Activated gamma-delta T cell (primary cell): ENCODE measurements at places on chromosomes 1 and 21.

GRCh38 chr21:37817242-37817641 lies 99.0 kb downstream of the KCNJ6 start:
- no peak for DNase-seq

DNA sequence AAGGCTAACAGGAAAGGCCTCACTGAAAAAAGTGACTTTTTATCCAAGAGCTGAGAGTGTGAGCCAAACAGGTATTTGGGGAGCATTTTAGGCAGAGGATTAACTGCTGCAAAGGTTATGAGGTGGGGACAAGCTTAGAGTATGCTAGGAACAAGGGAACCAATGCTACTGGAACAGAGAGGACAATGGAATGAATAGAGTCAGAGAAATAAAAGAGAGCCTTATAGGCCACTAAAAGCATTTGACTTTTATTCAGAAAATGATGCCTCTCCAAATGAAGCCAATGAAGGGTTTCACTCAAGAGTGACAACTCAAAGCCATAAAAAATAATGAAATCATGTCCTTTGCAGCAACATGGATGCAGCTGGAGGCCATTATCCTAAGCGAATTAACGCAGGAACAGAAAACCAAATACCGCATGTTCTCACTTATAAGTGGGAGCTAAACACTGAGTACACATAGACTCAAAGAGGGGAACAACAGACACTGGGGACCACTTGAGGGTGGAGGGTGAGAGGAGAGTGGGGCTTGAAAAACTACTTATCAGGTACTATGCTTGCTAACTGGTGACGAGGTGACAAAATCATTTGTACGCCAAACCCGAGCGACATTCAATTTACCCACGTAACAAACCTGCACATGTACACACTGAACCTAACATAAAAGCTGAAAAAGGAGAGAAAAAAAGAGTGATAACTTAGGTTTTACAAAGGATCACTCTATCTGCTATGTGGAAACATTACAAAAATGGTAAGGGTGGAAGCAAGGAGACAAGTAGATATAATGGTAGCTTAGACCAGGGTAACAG lies 11.1 kb downstream of the PTP4A2 start:
- DNase-seq = no peak

DNA sequence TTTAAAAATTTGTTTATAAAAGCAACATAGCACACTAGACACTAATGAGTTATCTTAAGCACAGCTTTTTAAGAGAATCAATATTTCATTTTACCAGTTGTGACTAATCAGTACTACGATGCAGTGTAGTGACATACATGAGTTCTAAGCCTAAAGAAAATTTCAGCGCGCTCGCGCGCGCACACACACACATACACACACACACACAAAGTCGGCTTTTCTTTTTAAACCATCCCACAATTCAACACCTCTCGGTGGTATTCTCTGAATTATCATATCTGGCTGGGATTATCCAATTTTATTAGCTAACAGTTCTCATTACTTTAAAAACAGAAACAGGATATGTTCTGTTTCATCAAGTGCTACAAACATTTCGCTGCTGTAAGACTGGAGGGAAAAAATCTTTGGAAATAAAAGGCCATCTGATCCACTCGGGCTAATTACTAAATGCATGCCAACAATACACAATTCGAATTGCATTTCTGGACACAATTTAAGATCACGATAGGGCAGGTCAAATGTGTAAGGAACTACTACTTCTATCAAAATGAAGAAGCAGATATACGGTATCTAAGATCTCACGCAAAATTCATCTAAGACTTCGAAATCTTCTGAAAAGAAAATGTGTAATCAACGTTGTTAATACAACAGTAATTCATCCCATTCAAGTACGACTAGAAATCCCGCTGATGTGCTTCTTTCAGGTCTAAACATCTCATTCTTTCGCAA lies 1.2 kb downstream of the TUT4 start:
- no peak for DNase-seq

- no peak for DNase-seq
These were observed 85.9 kb downstream of the USP24 start for GRCh38 chr1:55129194-55129728.

- no peak for DNase-seq
These were observed 26.9 kb upstream of the BACE2 start for GRCh38 chr21:41141031-41141457.

GRCh38 chr1:186420923-186421322 lies 40.0 kb downstream of the PDC start:
- no peak for DNase-seq

- DNase-seq = no peak
These were observed 201.1 kb downstream of the MATN1 start for GRCh38 chr1:30522031-30523004.

DNA sequence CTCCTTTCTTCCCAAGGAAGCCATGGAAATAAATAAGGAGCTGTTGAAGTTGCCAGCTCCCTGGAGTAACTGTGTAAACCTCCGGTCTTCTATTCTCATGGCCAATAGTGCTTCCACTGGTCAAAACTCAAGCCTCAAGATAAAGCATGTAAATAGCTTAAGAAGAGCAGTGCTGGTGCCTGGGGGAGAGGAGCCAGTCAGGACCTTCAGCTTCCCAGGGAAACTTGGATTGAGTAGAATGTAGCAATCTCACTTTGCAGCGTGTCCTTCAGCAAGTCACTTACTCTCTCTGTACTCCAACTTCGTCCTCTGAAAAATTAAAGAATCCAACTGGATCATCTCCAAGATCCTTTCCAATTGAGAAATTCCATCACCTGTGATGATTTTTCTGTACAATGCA lies 44.7 kb downstream of the NAV1 start:
- no peak for DNase-seq

DNA sequence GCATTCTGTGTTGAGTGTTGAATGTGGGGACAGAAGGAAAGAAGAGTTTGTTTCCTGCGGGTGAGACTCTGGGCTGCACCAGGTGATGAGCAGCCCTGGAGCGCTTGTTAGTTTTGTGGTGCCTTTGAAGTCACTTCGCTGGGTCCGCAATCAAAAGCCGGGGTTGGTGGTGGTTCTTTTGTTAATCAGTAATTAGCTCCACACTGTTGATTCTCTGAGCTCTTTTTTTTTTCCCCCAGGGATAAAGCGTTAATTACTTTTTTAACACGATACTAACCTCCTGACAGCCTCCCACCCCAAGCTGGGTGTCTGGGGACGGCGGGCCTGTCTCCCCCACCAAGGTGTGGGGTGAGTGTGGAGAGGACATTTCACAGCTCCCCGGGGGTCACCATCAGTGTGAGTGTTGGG lies 56.6 kb downstream of the AGPAT3 start:
- no peak for DNase-seq

GRCh38 chr1:247322442-247322841 lies 9.2 kb downstream of the ZNF496 start:
- no peak for DNase-seq
